ENCODE measurements at places on chromosomes 7 and 10.

DNA sequence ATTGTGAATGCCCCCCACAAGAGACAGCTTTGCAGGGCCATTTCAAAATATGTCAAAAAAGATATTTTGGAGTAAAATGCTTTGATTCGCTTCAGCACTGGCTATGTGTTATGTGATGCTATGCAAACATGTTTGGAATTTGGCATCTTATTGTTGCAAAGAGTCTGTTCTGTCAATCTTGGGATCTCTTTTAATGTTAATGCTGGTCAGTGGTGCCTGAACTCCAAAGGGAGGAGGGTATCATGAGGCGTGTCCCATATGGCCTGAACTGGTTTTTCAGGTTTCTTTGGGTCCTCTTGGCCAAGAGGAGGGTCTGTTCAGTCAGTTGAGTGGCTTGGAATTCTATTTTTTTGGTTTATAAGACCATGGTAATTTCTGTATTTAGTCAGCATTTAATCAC, 81.4 kb downstream of the HECW1 start:
- DNase-seq, result no peak

GRCh38 chr7:73433924-73434700, 534 bp downstream of the FZD9 start:
- no peak for DNase-seq

- DNase-seq, result no peak
Measured at GRCh38 chr7:36985866-36986400, 261.6 kb upstream of the AOAH start.

- no peak for DNase-seq
Measured at GRCh38 chr10:108849688-108850087, 1073.6 kb downstream of the XPNPEP1 start.

- DNase-seq, result no peak
Measured at GRCh38 chr10:101030496-101031127, 317 bp downstream of the PDZD7 start.

- DNase-seq, result no peak
Measured at GRCh38 chr10:94240901-94241300, 121.8 kb downstream of the NOC3L start.

DNA sequence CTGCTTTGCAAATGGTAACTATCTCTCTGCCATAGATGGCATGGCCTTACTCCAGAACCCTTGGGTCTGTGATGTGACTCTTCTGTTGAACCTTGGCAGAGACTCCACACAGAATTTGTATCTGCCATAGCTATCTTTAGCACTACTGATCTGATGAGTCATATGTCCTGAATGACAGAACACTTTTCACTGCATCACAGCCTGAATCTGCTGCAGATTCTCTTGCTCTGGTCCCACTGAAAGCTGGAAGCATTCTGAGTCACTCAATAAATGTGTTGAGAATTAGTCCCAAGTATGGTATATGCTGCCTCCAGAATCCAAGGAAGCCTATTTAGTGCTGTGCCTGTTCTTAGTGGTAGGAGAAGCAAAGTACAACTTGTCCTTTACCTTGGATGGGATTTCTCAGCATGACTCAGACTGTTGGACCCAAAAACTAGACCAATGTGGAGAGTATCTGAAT, 39.5 kb upstream of the ANKRD1 start:
- no peak for DNase-seq

DNA sequence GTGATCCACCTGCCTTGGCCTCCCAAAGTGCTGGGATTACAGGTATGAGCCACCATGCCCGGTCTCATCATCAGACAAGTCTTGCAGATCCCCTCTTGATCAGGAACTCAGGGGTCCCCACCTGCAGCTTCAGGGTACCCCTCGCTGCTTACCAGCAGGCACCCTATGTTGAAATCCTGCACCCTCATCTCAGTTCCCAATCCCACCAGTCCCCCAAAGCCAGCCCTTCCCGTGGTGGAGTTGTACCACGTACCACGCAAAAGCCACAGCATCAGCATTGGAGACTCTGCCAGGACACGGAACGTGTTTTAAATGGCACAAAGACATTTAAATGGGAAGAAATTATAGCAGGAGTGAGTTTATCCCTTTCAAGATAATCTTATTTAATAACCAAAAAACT, 202.0 kb downstream of the CUX1 start:
- DNase-seq, result no peak

GRCh38 chr10:84244651-84245270, at the start of gene RGR:
TSS of gene RGR (plus strand) at chr10:84245053. CDS start at chr10:84245091, 38 bp downstream.
- peak; percentile 26 for DNase-seq

- no peak for DNase-seq
Measured at GRCh38 chr7:150413640-150414081, 34.5 kb downstream of the ZNF775 start.

GRCh38 chr7:78765943-78766729, 687.3 kb downstream of the MAGI2 start:
- no peak for DNase-seq

Data from tibial nerve (tissue), 4 donors.